Stimulated activated CD8-positive, alpha-beta memory T cell treated with anti-CD3 and anti-CD28 coated beads, Interleukin-7, amount 100 ng/mL, for 1 hour (primary cell): ENCODE measurements at places on chromosomes 6 and 20.
A peak's percentile ranks its signal among the peaks of the same experiment; 100 is the strongest.

DNA sequence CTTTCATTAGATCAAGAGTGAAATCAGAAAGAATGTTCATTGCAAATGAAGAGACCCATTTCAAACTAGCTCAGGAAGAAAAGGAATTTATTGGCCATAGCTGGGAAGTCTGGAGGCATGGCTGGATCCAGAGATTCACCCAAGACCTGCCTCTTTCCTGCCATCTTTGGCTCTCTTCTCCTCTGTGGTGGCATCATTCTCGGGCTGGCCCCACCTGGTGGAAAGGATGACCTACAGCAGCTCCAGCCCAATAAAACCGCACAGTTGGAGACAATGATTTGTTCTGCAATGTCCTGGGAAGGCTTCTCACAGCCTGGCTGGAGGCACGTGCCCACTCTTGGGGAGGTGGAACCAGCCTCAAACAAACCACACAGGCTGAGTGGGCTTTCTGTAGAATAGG is 18.1 kb upstream of the FERMT1 start:
- no peak for DNase-seq

DNA sequence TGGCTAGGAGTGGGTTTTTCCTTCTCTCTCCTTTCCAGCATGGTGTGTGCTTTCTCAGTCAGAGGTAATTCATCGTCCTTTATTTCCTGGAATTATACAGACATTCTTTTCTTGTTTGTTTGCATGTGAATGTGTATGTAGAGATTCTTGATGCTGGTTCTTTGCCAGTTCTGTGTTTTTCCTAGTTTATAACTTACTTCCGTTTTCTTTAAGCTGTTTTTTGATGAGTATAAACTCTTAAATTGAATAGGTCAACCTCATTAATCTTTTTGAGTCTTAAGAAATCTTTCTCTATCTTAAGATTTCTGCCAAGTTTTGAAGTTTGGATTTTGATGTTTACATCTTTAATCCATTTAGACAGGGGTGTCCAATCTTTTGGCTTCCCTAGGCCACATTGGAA is 38.7 kb downstream of the IGF2R start:
- no peak for DNase-seq

DNA sequence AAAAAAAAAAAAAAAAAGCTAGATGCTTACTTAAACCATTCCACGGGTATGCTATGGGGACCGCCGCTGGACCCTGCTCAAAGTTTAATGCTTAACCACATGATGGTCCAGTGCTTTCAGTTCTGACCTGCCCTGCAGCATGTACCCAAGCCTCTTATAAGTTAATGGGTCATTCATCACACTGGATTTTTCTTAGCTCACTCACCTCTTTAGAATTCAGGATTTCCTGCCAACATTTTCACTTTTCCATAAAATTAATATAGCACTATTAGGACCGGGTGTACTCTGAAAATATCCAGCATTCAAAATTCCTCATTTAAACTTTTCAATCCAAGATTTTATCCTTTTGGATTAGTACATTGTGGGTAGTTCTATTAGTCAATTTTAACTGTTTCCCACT is 140.8 kb downstream of the ALDH8A1 start:
- no peak for DNase-seq

GRCh38 chr20:34401741-34402455 is 38.8 kb downstream of the ITCH start:
- DNase-seq: no peak

DNA sequence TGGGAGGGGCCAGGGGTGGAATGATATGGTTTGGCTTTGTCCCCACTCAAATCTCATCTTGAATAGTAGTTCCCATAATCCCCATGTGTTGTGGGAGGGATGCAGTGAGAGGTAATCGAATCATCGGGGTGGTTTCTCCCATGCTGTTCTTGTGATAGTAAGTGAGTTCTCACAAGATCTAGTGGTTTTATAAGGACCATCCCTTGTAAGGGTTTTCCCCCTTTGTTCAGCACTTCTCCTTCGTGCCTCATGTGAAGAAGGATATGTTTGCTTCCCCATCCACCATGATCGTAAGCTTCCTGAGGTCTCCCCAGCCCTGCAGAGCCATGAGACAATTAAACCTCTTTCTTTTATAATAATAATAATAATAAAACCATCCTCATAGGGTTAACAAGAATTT is 88.8 kb upstream of the PRND start:
- no peak for DNase-seq

- no peak for DNase-seq
Measured at GRCh38 chr6:74764486-74764885, 441.4 kb downstream of the COL12A1 start.

- no peak for DNase-seq
Measured at GRCh38 chr20:56716806-56717205, 87.7 kb downstream of the TFAP2C start.

GRCh38 chr6:131024565-131024964 is 38.5 kb downstream of the EPB41L2 start:
- no peak for DNase-seq

- no peak for DNase-seq
Measured at GRCh38 chr6:21666853-21667681, 73.5 kb downstream of the SOX4 start.

DNA sequence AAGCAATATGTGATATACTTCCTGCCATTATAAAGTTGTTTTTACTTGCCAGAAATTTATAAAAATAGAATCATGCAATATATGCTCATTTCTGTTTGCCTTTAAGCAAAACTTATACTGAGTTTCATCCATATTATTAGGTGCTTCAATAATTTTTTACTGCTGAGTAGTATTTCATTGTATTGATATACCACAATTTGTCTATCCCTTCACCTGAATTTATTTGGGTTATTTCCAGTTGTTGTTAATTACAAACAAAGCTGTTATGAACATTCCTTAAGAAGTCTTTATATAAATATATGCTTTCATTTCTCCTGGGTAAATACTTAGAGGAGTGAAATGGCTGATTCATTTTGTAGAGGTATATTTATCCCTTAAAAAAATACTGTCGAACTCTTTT is 864.1 kb downstream of the HACE1 start:
- no peak for DNase-seq

DNA sequence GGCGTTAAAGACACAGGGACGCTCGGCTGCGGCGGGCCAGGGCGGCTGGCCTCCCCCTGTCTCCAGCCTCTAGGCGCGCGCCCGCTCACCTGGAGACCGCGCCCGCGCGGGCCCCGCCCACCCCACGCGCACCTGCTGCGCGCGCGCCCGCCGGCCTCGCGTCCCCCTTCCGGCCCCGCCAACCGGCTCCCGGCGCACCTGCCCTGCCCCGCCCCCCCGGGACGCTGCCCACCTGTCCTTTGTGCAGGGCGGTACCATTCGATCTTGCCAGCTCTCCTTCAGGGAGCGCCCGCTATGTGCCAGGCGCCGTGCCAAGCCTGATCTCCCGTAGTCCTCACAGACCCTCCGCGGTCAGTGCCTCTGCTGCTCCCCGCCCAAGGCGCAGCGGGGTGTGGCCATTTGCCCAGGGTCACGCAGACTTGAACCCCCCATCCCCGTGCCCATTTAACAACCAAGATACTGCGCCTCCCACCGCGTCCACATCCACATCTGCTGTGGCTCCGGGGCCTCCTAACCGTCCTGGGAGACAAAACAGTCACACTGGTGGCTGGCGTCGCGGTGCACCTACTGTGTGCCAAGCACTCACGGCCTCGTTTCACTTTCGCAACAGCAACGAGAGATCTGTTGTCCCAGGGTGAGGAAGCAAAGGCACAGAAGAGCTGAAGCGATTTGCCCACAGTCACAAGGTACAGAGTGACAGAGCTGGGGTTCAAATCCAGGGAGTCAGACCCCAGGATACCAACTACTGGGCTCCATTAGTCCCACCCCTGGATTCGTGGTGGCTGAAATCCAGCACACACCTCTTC is 48.1 kb downstream of the NOL4L start:
- peak; percentile 17 for DNase-seq

DNA sequence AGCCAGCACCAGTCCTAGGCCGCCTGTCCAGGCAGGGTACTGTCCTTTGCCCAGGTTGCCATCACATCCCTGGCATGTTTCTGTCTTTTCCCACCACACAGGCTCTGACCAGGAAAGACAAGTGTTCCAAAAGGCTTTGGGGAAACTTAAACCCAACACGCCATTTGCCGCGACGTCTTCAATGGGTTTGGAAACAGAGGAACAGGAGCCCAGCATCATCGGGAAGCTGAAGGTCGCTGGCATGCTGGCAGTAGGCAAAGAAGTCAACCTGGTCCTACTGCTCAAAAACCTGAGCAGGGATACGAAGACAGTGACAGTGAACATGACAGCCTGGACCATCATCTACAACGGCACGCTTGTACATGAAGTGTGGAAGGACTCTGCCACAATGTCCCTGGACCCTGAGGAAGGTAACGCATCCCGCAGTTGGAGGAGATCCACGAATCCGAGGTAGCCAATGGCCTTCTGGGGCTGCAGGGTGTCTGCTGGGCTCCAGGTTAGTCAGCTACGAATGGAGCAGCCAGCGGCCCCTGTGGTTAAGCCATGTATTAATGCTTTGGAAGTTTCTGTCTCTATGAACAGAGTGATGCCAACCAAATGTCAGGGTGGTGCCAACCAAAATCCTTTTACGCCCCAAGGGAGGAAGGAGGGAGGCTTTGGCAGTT is 36.2 kb downstream of the TGM3 start:
- no peak for DNase-seq

DNA sequence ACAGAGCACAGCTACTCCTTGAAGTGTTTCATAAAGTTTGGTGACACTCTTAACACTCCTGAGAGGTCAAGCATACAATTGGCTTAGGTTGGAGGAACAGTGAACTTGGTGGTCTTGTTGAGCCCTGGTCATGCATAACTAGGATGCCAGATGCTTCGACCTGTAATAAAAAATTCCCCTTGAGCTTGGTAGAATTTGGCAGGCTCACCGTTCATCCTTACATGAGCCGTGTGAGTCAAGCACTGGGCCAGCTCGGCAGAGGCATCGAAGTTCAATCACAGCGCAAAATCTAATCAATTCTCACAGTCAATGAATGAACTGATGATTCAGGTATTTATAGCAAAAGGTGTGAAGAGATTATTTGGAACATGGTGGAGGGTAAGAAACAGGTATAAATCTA is 33.7 kb downstream of the CYP24A1 start:
- DNase-seq: no peak

GRCh38 chr6:75149240-75149639 is 56.6 kb downstream of the COL12A1 start:
- DNase-seq: no peak
